ENCODE measurements at places on chromosomes 4 and X.

DNA sequence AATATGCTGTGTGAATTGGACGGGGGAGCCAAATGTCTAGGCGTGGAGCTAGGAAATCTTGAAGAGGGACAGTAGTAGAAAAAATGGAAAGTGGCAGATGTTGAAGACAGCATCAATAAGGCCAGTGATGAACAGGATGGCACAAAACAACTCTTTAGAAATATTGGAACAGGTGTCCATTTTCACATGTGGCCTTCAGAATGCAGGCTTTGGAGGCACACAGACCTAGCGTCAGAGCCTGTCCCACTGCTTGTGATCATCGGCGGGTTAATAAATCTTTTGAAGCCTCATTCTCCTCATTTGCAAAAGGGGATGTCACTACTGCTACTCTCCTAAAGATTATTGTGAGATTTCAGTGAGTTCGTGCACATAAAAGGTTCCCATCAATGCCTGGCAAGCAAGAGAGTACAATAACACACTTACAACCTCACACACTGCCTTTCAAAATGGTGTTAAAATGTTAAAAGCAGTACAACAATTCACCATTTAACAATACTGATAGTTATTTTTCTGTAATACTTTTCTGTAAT is 2.4 kb downstream of the PDLIM3 start:
- DNase-seq, result peak; percentile 61

- no peak for DNase-seq
Observed at GRCh38 chr4:174989791-174990190, 71.6 kb downstream of the ADAM29 start.

GRCh38 chr4:29770627-29771026 is 949.5 kb upstream of the PCDH7 start:
- DNase-seq, result no peak

DNA sequence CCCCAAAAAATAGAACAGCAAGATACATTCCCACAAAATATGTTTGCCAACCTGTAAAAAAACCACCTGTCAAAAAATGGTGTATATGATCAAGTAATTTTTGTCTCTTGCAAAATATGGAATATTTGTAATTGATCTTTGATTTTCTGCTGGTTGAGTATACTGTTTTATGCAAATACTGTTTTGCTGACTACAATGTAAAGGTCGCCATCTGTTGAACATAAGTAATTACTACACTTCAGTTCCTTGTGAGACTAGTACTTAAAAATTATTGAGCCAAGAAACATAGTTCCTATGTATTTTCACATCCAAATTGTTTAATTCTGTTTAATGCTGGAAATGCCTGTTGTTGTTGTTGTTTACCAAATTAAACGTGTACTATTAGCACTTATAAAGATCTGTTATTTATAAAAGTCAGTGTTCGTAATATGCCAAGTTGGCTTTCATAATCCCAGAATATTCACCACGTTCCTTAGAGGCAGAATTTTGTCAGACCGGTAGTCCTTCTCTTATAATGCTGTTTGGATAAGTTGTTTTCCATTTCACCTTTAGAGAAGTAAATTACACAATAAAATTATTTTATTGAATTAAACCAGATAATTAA is 144.2 kb downstream of the PDLIM5 start:
- DNase-seq, result peak; percentile 37

DNA sequence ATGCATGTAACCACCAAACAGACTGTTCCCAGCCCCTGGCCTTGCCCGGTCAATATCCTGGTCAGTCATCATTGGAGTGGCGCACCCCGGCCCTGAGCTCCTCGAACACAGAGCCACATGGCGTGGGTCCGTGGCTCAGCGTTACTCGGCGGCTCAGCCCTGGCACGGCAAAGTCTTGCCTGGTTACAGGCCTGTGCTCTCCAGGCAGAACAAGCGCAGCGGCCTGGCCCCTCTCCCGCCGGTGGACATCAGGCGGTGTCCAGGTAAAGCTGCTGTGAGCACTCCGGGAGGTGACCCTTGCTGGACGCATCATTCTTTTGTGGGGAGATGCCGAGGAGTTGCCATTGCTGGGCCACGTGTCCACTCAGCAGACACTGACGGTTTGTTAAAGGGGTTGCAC is 6.1 kb upstream of the UVSSA start:
- no peak for DNase-seq
